ENCODE measurements at places on chromosomes 1 and 21.

GRCh38 chr1:75812065-75812464 lies 15.4 kb downstream of the MSH4 start:
- DNase-seq = no peak

DNA sequence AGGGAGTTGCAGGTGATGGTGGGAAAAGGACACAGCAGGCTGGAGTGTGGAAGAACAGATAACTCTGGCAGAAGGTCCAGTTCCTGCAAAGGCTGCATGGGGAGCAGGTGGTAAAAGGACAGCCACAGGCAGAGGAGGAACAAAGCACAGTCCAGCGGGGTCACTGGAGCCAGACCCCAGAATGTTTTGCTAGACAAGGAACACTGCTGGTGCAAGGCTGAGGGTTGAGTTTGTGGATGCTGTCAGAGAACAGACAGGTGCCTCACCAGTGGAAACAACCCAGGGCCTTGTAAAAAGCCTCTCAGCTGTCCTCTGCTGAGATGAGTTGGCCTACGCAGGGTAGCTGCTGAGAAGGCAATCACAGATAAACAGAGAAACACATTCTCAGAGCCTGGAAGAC lies 101.7 kb downstream of the SSBP3 start:
- no peak for DNase-seq

DNA sequence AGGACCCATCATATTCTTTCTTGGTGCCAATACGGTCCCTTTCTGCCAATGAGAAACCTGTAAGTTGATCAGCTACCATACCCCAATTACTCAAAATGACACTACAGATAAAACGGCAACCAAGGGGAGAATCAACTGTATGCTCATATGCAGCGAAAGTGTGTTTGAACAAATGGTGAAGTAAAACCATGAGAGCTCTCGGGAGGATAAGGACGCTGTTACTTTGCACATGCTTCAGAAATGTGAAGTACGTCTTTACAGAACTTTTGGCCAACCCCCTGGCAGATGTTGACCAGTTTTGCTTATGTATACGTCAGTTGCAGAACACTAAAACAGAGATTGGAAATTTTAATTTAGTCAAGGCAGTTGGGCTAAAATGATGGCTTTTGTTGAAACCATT lies 79.6 kb downstream of the PROX1 start:
- DNase-seq = no peak

GRCh38 chr1:41539418-41539805 lies 54.9 kb upstream of the EDN2 start:
- DNase-seq = no peak

DNA sequence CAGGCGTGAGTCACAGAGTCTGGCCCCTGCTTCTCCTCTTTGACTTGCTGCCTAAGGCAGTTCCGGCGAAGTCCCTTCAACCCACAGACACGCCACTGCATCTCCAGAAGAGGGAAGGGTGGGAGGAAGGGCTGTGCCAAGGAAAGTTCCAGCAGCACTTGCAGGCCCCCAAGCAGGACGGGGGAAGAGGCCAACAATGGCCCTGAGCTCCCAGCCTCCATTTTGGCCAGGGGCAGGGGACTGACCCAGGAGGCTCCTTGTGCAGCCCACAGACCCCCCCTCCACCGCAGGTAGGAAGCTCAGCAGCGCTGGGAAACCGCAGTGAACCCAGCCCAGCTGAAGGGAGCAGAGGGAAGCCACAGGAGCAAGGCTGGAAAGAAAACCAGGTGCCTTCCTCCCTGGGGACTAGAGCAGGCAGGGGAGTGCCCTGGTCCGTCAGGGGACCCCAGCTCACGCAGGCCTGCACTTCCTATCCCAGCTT lies 35.4 kb downstream of the ACOT7 start:
- no peak for DNase-seq

DNA sequence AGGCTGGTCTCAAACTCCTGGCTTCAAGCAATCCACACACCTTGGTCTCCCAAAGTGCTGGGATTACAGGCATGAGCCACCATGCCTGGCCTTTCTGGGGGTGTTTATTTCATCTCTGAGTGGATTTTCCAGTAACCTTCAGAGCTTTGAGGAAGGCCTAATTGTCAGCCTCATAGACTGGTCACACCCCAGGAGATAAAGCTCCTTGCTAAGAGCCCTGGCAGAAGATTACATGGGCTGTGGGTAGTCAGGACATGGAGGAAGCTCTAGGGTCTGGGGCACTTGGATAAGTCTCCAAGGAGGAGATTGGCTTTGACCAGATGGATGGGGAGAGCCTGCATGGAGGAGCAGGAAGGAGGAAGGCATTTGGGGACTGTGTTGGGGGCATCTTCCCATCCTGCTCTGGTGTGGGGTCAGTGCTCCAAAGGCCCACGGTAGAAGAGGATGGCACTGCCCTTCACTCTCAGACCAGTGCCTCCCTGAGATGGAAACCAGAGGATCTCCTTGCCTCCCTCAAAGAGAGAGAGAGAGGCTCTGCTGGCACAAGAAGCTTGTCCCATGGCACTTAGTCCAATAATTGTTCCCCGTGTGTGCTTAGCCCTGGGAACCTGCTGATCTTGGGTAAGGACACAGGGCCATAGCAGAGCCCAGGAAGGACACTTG lies 14.7 kb upstream of the GSTM4 start:
- DNase-seq = no peak

- peak; percentile 60 for DNase-seq
Measured at GRCh38 chr1:208177656-208178055, 66.5 kb downstream of the PLXNA2 start.

GRCh38 chr1:234001817-234002216 lies 97.3 kb downstream of the SLC35F3 start:
- DNase-seq = no peak

- no peak for DNase-seq
Measured at GRCh38 chr1:68378296-68379084, 71.3 kb downstream of the RPE65 start.

- no peak for DNase-seq
Measured at GRCh38 chr1:205948039-205948438, 4.8 kb upstream of the SLC26A9 start.

DNA sequence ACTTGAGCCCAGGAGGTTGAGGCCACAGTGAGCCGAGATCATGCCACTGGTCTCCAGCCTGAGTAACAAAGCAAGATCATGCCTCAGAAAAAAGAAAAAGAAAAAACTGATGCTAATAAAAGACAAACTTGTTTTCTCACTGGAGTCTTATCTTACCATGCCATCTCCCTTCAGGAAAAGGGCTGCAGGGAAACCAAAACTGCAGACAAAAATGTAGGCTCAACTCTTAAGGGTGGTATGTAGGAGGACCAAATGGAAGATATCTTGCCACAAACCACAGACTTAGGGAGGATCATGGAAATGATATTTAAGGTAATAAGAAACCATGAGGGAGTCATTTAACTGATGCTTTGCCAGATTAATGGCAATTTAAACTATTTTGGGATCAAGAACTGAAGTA lies 32.9 kb downstream of the UROD start:
- no peak for DNase-seq

DNA sequence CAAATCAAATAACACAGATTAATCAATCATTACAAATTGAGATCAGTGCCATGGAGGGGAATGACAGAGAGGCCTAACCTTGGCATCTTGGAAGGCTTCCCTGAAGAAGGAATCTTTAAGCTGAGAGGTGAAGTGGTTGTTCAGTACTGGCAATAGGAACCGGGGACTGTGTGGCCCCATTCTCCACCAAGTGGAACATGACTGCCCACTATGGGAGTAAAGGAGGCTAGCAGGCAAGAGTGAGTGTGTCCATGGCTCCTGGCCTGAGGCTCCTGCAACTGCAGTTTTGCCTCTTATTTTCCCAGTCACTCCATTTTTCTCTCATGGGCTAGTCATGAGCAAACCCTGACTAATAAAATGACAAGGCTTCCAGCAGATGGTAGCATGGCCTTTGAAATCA lies 112.2 kb upstream of the GJB5 start:
- peak; percentile 50 for DNase-seq

DNA sequence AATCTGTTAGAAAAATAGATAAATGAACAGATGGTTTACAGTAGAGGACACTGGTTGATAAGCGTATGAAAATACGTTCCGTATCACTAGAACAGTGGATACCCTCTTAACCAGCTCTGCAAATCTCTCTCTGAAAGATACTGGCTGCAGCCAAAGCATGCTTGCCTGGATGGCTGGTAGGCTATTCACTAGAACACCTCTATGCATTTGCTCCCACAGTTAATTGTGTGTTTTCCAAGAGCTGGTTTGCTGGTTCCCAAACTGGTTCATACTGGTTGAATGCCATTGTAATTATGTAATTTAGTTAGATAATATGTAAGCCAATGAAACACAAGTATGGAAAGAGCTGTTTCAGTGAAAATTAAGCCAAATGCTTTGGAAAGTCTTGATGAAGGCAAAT lies 126.6 kb downstream of the C1orf21 start:
- no peak for DNase-seq

DNA sequence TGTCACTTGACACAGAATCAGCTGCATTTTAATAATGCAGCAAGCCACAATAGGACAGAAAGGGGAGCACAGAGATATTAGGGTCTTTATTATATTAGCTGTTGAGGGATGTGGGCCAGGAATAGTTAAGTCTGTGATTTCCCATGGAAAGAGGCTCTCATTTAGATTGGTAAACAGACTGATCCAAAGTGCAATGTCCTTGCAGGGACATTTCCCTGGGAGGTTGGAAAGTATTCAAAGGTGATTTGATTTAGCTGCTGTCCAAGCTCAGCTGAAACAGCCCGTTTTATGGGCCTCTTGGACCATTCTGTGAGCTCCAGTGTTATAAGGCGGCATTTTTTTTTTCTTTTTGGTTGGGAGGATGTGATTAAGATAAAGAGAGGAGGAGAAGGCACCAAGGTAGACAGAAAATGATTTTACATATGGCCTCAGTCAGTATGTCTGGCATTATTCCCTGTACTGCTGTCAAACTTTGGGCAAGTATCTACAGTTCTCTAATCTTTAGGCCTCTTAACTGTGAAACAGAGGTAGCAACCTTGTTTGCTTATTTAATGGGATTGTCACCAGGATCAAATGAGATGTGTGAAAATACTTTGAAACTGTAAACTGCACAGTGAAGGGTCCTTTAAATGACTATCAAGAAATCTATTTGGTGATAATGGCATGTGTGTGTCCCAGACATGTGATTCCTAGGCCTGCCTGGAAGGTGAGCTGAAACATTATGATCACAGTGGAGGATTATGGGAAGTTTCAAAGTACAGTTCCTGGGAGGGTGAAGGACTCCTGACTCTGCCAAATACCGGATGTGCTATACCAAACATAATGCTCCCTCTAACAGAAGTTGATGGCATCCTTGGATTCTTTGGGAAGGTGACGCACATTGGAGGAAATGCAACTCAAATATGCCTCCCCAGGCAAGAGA lies 62.2 kb downstream of the NOS1AP start:
- DNase-seq = no peak

GRCh38 chr1:212774584-212774983 lies 17.0 kb downstream of the NSL1 start:
- DNase-seq = no peak

- no peak for DNase-seq
Measured at GRCh38 chr1:162324396-162324795, 52.3 kb downstream of the SPATA46 start.

DNA sequence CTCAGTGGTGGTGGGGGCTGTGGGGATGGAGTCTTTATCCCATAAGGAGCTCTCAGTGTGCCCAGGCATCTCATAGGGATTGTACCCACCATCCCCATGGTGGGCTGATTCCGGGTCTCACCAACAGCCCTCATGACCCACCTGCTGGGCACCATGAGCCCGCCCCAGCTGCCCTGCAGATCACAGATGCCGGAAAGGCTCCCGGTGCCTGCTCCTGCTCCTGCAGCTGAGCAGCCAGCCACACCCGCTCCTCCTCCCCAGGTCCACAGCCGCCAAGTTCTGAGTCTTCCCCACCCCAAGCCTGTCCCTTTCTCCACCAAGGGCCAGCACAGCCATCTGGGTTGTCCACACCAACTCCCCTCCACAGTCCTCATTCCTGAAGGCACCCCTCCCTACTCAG lies 15.5 kb upstream of the TSPEAR start:
- no peak for DNase-seq

- DNase-seq = no peak
Measured at GRCh38 chr1:48644905-48645605, 131.6 kb downstream of the BEND5 start.

GRCh38 chr1:179298952-179299351 lies 5.4 kb downstream of the SOAT1 start:
- no peak for DNase-seq

GRCh38 chr21:45012662-45013259 lies 61.6 kb upstream of the ADARB1 start:
- peak; percentile 63 for DNase-seq

GRCh38 chr1:50973255-50973654 lies 3.2 kb downstream of the CDKN2C start:
- no peak for DNase-seq

DNA sequence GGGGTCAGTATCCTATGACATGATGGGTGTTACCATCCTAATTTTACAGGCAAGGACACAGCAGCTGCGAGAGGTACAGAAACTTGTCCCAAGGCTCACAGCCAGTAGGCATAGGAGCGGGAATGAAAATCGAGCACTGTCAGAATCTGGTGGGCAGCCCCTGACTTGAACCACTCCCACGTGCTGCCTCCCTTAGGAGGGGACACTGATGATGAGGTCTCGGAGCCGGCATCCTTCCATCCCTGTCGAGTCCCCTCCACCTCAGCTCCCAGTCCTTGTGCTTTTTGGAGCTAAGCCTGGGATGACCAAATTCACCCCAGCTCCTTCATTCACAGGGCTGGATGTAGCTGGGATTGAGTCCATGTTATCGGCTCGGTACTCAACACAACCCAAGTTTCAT lies 49.0 kb downstream of the B3GALT5 start:
- DNase-seq = no peak

- DNase-seq = peak; percentile 53
Measured at GRCh38 chr1:32925403-32926162, 24.4 kb upstream of the TMEM54 start.

- DNase-seq = no peak
Measured at GRCh38 chr1:22114083-22115012, 28.5 kb downstream of the WNT4 start.

All from WTC11 (cell line).